ENCODE measurements at places on chromosomes 2 and 18.
A peak's percentile ranks its signal among the peaks of the same experiment; 100 is the strongest.

GRCh38 chr18:8552151-8552550 lies 57.1 kb upstream of the RAB12 start:
- DNase-seq, result no peak

DNA sequence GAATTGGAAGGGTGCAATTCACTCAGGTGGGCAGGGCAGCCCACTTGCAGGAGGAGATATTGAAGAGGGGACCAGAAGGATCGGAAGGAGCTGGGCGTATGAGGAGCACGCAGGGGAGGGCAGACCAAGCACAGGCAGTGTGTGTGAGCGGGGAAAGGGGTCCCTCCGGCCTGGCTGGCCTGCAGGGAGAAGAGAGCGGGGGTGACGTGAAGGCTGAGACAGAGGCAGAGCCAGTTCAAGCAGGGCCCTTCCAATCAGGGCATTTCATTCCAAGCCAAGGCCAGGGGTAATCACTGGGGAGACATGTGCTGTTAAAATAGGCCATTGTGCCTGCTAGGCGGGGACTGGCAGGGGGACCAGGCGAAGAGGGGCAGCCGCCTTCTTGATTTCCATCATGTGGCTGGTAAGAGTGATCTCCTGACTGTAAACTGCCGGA lies 62.2 kb downstream of the ACKR3 start:
- DNase-seq, result no peak

GRCh38 chr2:178101321-178102079 lies 10.7 kb upstream of the RBM45 start:
- DNase-seq, result no peak

- DNase-seq, result no peak
These were observed 438.0 kb downstream of the LRP1B start for GRCh38 chr2:141692829-141693228.

- no peak for DNase-seq
These were observed 508.2 kb downstream of the TNS1 start for GRCh38 chr2:217494557-217494956.

GRCh38 chr2:109157563-109158105 lies 28.6 kb downstream of the SH3RF3 start:
- DNase-seq, result no peak

DNA sequence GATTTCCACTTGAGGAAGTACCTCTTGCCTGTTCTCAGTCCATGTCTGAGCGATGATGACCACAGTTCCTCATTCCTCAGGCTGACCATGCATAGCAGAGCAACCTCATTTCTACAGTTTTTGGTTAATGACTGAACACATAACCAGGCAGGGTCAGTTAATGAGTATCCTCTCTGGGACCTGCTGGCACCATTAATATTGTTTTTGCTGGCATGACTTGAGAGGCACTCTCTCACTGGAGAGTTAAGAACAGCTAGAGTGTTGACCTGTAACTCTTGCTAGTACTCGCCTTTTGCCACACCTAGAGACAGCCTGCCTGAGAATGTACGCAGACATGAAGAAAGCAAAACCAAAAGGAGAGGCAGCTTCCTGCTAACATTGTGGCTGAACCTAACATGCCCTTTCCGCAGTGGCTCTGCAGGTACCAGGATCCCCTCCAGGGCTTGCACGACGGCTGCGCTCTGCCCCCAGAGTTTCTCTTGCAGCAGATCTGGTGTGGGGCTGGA lies 23.9 kb downstream of the PECR start:
- DNase-seq, result peak; percentile 50

DNA sequence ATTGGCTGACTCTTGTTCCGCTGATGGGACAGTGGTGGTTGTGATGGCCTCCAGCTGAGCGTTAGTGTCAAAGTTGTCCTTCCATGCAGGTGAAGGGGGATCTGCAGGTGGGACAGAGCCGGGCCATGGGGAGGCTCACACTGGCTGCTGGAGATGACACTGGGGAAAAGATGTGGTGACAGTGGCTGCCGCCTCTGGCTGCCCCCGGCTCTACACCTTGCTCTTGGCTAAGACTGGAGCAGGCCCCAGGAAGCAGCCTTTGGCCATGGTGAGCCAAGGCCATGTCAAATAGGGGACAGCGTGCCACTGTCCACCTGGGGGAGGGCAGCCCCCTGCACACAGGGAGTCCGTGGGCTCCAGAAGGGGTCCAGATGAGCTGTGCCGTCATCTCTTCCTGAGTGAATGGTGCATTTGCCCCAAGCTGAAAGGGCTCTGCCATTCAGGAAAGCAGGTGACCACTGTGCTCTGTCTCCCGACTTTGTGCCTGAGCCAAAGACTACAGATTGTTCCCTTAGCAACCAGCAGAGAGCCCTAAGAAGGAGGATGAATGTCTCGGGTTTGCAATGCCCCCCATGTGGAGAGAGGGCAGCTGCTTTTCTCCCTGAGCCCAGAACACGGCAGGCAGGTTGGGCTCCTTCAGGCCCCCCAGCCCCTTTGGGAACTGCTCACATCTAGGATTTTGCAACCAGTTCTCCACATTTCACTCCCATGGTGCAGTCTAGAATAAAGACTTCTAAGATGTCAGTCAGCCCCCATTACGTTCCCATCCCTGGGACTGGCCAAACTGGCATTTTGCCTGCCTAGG lies 79.1 kb upstream of the BCL2L11 start:
- no peak for DNase-seq

GRCh38 chr2:26658691-26659346 lies 17.7 kb upstream of the CIB4 start:
- no peak for DNase-seq

DNA sequence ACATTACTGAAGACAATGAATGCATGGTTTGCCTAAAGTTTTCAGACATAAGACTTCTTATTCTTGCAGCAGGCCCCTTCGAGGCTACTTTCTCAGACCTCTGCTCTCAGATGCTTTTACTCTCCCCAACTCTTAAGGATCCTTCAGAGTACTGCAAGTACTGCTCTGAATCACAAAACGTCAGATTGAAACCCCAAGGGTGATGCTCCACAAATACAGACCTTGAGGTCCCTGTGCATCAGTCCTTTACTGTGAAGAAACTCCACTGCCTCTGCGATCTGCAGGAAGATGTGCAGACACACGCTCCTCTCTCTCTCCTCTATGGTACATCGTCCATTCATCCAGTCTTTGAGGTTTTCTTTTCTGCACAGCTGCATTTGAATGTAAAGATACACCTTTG lies 52.8 kb downstream of the EIF2AK3 start:
- no peak for DNase-seq
